ENCODE measurements at places on chromosomes 6 and 20.
A peak's percentile ranks its signal among the peaks of the same experiment; 100 is the strongest.

DNA sequence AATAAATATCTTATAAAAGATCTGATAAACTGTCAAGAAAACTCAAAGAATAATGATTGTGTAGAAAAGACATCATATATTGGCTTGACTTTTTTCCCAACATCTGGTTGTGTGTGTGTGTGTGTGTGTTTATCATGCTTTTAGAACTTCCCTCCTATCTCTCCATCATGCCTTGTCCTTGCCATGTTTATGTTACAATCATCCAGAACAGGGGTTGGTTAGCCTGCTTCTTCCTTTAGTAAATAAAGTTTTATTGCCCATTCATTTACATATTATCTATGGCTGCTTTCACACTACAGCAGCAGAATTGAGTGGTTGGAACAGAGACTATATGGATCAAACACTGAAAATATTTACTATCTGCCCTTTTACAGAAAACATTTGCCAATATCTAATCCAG, 52.8 kb upstream of the RIPOR2 start:
- DNase-seq: no peak

DNA sequence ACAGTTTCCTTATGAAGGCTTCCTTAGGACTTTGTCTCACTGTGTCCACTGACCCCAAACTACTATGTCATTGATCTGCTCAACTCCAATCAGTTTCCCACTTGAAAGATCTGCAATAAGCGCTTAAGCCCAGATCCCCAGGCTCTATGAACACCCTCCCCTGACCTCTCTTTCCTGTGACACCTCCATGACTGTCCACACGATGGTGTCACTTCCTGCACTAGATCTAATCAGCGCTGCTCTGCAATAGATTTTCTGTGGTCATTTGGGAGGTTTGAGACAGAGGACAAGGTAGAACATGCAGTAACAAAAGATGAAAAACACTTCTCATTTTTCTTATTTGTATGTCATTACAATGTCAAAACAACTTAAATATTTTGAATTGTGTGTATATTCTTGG, 304.6 kb upstream of the AGPAT4 start:
- DNase-seq: no peak

GRCh38 chr20:25484911-25485511, 77.5 kb downstream of the GINS1 start:
- no peak for DNase-seq

DNA sequence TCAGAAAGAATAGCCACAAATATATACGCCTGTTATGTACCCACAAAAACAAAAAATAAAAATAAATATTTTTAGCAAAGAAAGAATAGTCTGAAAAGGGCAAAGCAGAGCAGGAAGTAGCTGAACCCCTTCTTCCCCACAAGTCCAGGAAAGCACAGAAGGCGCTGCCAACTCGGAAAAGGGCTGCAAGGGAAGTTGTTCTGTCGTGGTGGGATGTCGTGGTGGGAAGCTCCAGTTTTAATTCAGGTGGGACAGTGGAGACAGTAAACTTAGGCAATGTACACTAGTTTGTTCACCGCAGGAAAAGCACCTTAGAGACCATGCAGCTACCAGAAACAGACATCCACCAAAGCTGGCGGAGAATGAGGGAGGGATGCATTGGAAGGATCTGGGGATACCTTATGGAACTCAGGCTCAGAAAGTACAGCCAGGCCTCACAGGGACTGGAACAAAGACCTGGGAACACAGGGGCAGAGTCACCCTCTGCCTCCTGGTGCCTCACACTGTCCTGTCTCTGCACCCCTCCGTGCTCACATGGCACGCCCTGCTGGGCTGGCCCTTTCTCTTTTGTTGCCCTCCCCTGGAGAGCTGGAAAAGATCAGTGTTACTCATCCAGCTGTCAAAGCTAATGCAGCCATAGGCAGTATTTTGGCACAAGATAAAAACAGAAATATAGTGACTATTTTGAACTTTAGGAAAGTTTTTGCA, 3.3 kb upstream of the APMAP start:
- no peak for DNase-seq

DNA sequence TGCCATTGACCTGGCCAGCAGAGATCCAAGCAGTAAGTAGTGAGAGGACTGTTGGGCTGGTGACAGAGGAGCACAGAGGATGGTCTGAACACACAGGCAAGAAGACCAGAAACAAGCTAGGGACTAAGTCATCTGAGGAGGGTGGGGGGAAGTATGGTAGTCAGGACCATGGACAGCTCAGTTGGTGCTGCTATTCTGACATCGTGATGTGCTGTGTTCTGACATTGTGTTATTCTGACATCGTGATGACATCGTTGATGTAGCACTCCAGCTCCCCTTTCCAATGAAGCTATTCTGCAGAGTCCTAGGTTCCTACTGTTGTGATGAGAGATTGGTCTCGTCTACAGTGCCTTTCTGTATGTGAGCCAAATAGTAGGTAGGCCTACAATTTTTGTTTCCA, 28.7 kb downstream of the CFAP206 start:
- DNase-seq: peak; percentile 64

DNA sequence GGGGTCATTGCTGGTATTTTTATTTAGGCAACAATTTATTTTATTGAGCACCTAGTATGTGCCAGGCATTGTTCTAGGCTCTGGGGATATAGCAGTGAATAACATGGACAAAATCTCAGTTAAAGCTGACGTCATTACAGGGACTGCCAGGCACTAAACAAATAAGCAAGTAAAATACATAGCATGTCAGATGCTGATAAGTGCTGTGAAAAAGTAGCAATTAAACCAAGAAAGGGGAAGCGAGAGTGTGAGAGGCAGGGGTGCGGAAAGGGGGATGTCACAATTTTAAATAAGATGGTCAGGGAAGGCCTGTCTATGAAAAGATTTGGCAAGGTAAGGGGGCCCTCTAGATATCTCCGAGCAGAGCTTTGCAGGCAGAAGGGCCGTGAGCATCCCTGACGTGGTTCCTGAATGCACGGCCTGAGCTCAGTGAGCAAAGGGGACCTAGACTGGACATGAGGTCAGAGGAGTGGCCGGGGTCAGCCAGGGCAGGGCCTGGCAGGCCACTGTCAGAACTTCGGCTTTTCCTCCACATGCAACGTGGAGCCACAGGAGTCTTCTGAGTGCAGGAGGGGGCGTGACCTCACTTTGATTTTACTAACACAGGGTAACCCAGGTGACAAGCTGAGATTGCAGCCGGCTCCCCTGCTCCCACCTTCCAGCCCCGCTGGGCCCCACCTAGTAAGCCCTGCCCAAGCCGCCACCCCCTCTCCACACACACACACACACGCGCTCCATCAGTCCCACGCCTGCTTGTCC, 24.2 kb upstream of the SIRPA start:
- DNase-seq: no peak

- peak; percentile 20 for DNase-seq
Observed at GRCh38 chr6:35302604-35303241, 5.1 kb downstream of the DEF6 start.

- no peak for DNase-seq
Observed at GRCh38 chr6:134902074-134902861, 47.6 kb downstream of the ALDH8A1 start.

DNA sequence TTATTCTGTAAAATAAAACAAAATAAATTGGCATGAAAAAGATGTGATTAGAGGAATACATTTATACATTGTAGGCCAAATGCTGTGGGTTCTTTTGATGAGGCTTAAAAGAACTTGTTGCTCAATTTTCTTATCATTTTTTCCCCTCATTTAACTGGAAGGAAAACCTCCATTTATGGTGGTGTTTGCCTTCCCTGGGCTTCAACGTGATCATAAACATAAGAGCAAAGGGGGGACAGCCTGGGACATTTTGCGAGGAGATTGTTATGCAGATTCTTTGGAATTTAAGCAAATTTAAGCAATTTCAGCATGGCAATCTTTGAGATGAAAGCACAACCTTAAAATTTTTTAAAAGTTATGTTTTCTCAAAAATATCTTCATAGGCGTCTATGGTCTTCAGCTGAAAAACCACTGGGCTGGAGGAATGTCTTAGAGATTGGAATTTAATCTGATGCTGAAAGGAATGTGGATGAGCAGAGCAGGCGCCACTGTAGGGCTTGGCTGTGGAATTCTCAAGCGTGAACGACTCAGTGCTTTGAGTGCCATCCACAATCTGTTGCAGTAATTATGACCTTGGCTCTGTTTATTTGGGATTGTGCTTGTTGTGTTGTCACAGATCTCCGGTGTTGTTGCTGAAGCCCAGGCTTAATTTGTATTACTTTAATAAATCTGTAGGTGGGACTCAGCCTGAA, 149.4 kb upstream of the MLIP start:
- peak; percentile 66 for DNase-seq

DNA sequence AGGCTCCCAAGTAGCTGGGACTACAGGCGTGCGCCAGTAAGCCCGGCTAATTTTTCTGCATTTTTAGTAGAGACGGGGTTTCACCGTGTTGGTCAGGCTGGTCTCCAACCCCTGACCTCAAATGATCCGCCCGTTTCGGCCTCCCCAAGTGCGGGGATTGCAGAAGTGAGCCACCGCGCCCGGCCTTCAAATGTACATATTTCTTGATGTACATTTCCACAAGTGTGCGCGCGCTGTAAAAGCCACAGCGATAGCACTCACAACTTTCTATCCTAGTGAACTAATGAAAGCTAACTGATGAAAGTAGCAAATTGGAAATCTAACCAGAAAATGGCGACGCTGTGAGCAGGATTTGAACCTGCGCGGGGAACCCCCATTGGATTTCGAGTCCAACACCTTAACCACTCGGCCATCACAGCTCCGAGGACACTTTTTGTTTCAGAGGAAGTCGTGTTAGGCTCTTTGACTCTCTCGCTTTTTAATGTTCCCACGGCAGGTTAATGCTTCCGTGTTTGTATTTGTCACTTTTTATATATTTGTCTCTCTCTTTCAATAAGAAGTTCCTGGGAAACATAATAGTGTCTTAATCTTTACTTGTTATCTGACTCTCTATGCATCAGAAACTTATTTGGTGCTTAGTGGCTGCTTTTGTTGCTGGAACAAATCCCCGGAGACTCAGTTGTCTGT, 199.4 kb upstream of the ZNF184 start:
- peak; percentile 62 for DNase-seq

DNA sequence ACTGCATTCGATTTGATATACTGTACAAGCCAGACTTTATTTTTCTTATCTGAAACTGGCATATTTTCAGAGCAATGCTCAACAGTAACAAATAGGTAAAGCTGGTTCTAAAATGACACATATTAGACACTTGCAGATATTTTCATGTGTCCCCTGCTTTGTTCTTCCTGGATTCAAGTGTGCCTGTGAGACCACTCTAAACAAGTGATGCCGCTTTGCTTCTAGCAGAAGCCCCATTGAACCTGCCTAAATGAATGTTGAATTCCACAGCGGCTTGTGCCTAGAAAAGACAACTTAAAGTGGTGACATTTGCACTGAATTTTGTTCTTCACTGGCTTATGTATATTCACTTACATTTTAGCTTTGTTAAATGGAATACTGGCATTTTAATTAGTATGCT, 115.7 kb downstream of the AKAP7 start:
- DNase-seq: no peak

DNA sequence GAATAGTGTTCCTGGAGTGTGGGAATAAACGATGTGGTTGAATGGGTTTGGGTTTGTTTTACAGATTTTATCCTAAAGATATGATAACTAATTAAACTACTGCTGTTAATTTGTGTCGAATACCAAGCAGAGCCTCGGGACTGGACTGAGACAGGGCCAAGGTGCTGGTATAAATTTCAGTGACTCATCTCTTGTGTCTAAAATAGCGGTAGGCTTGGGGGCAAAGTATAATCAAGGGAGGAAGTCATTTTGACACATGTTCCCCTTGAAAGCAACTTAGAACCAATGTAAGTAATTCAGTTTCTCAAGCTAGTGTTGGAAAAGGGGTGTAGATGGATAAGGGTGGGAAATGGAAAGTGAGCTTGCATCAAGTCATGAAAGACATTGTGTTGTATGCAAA, 108.4 kb downstream of the PLCB4 start:
- no peak for DNase-seq

DNA sequence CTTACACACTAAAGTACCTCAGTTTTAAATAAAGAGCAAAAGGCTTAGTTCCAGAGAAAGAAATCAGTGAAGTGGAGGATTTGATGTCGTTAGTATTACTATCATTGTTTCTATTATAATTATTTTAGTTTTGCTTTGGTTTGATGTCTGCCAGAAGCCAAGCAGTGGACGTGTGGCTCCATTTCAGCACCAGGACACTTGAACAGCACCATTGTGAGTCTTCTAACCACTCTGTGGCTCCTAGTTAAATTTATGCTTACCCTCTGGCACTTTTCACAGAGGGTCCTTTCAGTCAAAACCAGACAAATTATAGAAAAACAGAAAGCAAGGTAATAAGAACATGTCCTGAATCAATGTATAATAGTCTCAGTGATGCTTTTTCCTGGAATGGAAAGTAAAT, 3.4 kb downstream of the COL9A1 start:
- DNase-seq: peak; percentile 3

GRCh38 chr20:62820208-62820961, 3.5 kb downstream of the COL9A3 start:
- DNase-seq: no peak

DNA sequence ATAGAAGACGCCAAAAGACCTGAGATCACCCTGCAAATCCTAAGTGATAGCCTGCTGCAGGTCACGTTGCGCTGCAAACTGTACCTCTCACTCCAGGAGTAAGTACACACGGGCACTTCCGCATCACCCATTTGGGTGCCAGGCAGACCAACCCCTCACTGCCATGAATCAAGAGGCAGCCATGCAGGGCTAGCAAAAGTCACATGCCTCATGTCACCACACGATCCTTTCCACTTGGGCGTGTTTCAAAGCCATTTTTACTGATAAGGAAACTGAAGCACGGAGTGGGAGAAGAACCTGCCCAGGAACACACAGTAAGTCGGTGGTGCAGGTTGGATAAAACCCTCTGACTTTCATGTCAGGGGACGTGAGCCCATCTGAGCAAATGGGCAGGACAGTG, 37.0 kb downstream of the BPIFB1 start:
- no peak for DNase-seq

DNA sequence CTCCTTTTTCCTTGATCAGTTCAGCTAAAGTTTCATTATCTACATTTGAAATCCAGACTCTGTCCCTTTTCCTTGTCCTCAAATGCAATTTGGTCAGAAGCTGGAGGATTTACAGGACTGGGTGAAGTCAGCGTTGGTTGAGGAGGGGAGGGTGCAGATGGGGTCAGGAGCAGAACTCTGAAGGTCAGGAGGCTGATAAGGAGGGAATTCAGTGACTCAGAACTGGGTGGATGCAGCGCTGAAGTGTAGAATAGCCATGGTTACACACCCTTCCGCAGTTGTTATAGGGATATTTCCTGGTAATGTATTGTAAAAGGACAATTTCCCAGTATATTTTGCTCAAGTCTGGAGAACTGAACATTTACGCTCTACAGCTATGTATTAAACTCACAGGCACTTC, 133.1 kb upstream of the FOXA2 start:
- no peak for DNase-seq
